DMS53 (cell line): ENCODE measurements at places on chromosomes 6 and 20.

DNA sequence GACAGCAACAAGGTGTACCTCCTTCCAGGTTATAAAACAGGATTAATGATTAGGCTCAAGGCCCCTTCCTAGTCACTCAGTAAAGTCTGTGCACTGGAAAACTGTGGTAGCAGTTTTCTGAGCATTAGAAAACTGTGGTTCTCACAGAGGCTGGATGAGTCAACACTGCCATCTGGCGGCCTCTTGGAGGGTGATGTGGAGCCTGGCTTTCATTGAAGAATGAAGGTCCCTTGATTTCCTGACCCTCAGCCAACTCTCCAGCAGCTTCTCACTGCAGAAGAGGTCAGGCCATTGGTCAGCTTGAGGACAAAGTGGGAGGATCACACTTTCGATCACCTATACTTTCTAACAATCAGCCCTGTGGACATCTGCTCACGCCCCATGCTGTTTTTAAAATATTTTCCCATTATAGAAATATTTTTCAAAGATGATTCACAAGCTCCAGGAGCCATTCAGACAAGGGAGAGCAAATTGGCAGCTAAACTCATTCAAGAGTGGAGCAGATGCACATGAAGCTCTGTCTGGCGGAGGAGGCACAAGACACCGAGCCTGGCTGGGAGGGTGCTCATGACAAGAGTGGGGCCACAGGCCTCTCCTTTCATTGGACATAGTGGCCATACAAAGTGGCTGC, 23.2 kb downstream of the PSMB1 start:
- peak; percentile 79 for DNase-seq

GRCh38 chr6:18577491-18577890, 190.3 kb downstream of the RNF144B start:
- DNase-seq, result no peak

GRCh38 chr6:42269553-42269952, 51.9 kb upstream of the MRPS10 start:
- no peak for DNase-seq

GRCh38 chr20:21159658-21160380, 33.9 kb downstream of the KIZ start:
- no peak for DNase-seq

- DNase-seq, result no peak
Observed at GRCh38 chr20:32482143-32482441, 103.0 kb downstream of the NOL4L start.

DNA sequence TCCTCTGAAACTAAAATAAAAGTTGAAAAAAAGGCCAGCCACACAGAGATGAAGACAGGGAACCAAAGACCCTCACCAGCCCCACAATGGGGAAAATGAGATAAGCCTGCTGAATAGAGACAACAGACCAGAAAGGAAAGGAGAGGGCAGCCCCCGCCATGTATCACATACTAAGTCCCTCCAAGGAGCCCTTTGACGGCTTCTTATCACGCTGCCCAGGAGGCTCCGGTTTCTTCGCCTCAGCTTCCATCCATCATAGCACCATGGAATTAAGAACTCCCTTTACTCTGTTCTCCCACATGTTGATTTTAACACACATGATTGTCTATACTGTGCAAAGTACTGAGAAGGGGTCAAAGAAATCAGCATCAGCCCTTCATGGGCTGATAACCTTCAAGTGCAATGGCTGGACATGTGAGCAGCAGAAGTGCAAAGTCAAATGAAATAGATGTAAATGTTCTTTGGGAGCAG, 54.9 kb downstream of the MAP3K5 start:
- DNase-seq, result no peak

DNA sequence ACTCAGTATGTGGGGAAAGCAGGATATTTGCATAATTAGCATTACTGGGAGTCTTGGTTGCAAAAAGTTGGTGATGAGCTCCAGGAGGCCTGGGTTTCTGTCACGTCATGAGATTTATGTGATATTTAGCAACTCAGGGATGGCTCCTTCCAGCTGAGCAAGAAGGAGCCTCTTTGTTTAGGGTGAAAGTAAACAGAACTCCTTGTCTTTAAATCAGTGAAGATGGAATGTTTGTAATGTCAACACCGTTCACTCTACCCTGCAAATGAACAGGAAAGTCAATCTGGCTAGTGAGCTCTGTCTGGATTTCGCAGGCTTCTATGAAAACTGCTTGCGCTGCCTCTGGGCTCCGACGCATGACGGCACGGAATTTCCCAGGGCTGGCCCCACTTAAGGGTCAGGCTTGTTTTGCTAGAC, 86.9 kb downstream of the PXDC1 start:
- no peak for DNase-seq

GRCh38 chr6:113182370-113183141, 674.6 kb upstream of the MARCKS start:
- peak; percentile 87 for DNase-seq

DNA sequence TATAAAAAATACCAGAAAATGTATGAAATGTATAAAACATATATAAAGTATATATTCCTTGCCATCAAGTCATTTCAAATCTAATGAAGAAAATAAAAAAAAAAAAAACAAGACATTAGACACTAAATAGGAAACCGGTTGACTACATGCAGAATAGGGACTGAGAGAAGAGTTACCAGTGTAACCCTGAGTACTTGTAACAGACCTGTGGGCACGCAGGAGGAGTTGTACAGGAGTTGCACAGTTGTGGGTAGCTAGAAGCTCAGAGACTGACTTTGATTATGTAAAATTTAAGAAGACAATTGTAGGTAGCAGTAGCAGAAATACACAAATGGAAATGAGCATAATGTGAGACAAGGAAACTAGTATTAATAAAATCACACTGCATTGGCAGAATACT, 112.4 kb upstream of the DST start:
- no peak for DNase-seq

DNA sequence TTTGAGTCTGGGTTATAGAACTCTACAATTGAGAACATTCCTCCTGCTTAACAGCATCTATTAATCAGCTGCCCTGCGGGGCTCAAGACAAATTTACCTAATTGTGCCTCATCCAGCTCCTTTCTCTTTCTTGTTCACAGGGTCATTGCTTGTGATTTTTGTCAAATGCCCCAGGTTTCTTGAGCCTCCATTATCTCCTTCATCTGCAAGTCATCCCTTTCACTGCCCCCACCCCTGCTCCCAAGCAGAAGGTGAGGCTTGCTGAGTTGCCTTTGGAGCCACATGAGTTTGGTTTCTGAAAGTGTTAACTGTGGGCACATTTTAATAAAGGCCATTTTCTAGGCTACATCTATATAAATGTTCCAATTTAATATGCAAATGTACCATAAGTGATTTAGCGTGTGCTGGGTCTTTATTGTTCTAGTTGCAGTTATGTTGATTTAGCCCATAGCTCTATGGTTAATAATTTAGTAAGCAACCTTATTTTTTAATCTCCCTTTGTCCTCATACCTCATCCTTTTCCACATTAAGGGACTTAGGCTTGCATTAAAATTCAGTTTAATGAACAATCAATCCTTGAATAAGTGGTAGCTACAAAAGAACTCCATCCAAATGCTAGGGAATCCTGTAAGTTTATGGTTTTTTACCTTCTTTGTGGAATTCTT, 56.1 kb downstream of the VSTM2L start:
- no peak for DNase-seq

DNA sequence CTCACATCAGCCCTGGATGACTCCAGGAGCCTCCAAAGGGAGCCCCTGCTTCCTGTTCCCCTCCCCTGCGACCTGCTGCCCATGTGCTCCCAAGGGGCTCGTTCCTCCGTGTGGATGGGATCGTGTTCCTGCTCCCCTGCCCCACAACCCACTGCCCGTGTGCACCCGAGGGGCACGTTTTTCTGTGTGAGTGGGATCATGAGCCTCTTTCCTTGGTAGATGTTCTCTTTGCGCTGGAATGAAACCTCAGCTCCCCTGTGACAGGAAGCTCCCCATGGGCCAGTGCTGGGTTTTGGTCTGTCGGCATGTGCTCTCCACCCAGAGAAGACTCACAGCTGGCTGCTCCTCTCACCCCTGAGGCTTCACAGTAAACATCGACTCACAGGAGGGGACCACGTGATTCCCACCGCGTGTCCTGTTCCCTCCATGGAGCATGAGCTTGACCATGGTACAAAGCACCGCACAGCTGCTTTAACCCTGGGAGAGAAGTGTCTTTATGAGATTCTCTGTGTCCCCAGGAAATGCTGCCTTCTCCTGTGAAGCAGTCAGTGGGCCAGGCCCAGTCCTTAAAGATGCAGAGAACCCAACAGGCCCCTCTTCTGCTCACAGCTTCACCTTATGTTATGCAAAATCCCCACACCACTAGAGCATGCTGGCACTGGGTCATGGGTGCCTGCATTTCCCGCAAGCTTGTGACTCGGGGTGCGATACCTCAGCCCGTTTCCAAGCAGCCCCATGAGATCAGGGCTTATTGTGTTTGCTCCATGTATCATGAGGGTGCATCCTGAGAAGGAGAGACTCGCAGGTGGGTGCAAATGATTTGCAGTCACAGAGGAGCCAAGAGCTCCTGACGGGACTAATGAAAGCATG, 215.1 kb downstream of the ERMARD start:
- no peak for DNase-seq

DNA sequence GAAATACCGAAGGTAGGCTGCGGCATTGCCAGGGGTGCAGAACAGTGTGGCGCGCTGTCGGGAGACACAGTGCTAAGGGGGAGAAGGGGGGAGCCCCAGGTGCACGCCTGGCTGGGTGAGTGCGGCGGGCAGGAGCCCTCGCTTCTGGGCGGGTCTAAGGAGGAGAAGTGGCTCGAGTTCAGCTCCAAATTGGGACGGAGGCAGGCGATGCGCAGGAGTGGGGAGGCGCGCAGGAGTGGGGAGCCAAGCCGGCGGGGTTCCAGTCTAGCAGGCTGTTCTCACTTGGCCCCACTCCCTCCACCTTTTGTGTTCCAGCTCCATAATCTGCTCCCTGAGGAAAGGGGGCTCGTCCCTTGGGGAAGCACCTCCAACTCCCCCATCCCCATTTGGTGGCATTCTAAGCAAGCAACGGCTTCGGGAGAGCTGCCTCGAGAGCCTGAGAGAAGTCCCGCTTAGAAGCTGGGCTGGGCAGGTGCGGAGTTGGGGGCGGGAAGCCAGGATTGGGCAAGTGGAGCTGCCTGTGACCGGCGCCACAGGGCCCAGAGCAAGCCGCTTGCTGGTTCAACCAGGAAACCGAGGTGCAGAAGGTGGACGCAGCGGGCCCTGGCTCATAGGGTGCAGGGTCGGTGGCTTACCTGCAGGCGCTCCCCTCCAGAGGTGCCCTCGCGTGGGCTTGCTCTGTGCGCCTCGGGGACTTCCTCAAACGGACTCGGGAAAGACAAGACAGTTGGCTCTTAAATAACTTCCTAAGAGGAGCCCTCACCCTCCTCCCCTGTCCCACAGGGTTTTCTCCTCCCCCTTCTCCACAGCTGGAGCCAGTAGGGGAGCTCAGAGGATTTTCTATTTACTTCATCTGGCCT, at the start of gene F13A1:
Gene F13A1, minus strand, starts transcription at position 711 of the 860 bp plus-strand sequence. CDS start 1,998 bp downstream, outside the sequence.
- DNase-seq, result peak; percentile 69

DNA sequence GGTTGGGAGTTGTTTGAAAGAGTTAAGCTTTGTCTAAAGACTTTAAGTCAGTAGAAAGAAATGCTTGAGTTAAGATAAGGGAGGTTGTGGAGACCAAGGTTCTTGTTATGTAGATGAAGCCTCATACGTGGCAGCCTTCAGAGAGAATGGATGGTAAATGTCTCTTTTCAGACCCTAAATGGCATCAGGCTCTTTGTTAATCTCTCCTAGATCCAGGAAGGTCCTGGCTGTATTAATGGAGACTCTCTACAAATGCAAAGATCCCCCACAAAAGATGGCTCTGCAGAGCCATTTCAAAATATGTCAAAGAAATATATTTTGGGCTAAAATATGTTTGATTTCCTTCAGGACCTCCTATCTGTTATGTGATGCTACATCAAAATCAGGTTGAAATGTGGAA, 161.6 kb downstream of the ADAT2 start:
- DNase-seq, result no peak

DNA sequence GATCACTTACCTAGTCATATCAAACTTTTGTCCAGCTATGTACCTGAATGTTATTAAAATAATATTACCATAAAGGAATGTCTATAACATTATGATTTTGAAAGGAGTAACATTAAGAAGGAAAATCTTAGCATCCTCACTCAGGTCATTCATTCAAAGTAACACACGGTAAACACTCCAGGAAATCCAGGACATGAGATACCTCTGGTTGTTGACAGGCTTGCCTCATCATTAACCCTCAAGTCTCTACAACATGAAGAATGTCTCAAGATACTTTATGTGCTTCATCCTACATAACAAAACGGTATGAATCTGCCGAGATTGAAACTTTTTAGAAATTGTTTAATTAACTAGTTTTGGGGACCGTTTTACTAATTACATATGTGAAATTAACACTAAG, 690 bp upstream of the FILIP1 start:
- DNase-seq, result peak; percentile 26

- no peak for DNase-seq
Observed at GRCh38 chr6:126937426-126937825, 181.0 kb upstream of the RSPO3 start.

DNA sequence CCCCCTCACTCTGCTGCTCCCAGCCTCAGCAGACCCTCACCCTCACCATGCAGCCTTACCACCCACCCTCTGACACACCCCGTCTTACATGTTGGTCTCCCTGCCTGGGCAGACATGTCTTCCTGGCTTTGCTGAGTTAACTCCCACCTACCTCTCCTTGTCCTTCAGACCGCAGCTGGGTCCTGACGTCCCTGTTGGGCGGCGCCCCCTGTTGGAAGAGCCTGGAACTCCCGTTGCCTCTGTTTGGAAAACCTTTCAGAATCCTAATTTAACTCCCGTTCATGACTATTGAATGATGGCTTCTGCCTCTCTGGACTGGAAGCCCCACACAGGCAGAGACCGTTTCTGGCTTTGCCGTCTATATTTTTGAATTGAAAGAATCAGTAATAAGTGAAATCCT, 245.1 kb downstream of the MYLK4 start:
- DNase-seq, result peak; percentile 41

DNA sequence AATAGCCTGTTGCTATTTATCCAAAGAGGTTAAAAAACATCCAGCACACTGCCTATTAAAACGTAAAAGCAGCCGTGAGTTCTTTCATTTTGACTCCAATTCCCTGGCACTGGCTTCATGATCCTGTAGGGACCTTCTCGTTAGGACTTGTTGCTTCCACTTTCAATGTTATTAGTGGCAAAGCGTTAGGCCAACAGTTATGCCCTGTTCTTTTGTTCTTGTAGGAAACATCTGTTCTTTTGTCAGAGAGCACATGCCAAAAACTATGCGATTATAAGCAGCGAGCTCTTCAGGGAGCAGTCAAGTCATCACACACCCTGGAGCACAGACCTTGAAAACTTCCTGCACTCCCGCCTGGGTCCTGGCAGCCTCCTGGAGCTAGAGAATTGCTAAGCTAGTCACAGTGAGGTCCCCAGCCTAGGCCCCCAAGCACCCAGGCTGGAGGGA, 609.5 kb upstream of the ARID1B start:
- no peak for DNase-seq
